ENCODE measurements at places on chromosomes 5 and 9.

DNA sequence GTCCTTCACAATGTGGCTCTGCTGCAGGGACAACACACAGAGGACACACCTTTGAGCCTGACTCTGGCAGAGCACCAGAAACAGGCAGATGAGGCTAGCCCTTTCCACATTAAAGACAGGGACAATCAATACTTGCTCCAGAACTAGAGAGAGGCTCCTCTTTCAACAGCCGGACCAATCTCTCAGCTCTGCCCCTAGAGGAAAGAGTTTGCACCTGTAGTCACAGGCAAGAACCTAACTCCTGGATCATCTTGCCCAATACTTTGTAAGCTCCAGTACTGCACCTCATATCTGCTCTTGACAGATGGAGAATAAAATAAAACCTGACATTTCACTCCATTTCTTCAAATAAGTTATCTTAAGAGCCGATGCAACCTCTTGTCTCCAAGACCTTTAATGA lies 52.1 kb downstream of the EPB41L4A start:
- DNase-seq, result no peak

DNA sequence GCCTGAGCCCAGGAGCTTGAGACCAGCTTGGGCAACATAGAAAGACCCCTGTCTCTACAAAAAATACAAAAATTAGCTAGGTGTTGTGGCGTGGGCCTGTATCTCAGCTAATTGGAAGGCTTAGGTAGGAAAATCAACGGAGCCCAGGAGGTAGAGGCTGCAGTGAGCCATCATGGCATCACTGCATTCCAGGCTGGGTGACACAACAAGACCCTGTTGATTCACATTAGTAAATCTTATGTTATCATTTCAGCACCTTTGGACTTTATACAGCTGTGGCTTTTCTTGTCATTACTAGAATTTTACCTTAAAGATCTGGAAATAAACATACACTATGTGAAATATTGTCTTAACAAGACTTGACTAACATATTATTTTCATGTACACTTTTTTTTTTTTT lies 185.0 kb downstream of the ZNF608 start:
- no peak for DNase-seq

GRCh38 chr5:104606258-104606829 lies 1043.8 kb upstream of the NUDT12 start:
- no peak for DNase-seq

GRCh38 chr5:16609412-16609811 lies 7.4 kb downstream of the RETREG1 start:
- no peak for DNase-seq

GRCh38 chr5:116604805-116605204 lies 30.2 kb upstream of the SEMA6A start:
- no peak for DNase-seq

- DNase-seq, result no peak
Measured at GRCh38 chr9:18268381-18268780, 205.6 kb upstream of the ADAMTSL1 start.

GRCh38 chr9:17719053-17719452 lies 140.2 kb downstream of the SH3GL2 start:
- no peak for DNase-seq

- DNase-seq, result no peak
Measured at GRCh38 chr9:95012035-95012708, 285.7 kb downstream of the AOPEP start.

DNA sequence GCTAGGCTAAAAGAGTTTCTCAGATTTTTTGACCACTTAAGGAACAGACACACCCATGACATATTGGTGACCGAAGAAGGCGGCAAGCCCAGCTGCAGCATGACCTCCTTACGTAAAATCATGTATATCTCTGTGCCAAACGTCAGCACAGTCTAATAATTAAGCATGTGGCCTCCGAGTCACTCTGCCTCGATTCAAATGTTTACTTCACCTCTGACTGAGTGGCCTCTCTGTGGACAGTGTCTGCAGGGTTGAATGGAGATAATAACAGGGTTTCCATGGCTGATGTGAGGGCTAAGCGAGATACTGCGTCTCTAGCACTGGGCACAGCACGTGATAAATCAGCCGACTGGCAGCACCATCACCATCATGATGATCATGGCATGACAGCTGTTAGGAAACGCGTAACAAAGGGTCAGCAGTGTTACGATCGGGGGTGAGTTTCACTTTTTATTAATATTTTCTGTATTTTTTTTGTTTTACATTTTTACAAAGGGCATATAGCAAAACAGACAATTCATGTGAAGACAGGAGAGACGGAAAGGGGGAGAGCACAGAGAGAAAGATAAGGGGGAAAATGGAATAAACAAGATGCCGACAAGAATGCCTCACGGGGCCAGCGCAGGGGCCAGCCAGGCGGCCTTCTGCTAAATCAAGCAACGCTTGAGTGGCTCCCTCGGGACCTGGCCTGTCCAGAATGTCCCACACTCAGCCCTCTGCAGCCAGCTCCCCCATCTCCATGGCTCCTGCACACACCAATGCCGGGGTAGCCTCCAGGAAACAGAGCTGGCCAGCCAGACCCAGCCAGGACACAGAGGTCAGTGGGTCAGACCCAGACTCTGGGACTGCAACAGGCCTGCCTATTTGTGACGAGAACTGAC lies 60.3 kb downstream of the ADAMTS2 start:
- DNase-seq, result no peak

DNA sequence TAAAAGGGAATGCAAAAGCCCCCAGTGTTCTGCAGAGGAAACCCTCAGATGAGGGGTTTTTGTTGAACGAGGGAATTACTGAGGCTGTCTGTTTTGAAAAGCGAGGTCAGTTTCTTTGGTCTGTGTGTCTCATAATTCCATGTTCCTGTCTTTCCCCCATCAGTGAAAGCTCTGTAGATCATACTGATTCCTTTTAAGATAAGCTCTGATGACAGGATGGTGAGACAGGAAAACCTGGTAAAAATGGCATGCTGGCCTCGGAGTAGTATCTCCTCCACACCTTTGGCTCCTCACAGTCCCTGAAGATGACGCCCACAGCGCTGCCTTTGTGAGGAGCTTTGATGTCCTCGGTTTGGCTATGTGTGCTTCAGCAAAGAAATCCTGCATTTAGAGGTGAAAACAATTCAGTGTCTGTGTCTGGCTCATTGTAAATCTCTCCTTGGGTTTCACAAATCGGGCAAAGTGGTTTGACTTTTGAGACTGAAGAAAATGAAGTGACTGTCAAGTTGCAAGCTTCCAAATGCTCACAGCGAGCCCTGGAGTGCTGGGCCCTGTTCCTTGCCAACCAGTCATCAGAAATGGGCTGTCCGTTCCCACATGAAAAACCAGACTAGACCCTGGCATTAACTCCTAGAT lies 124.9 kb upstream of the ICE1 start:
- no peak for DNase-seq

GRCh38 chr5:158340608-158341007 lies 481.7 kb upstream of the CLINT1 start:
- DNase-seq, result no peak

Measured in stimulated activated CD4-positive, alpha-beta T cell treated with anti-CD3 and anti-CD28 coated beads, TNF-alpha, amount 100 ng/mL, for 1 hour (primary cell).